ENCODE measurements at places on chromosomes 3 and 15.
A peak's percentile ranks its signal among the peaks of the same experiment; 100 is the strongest.

DNA sequence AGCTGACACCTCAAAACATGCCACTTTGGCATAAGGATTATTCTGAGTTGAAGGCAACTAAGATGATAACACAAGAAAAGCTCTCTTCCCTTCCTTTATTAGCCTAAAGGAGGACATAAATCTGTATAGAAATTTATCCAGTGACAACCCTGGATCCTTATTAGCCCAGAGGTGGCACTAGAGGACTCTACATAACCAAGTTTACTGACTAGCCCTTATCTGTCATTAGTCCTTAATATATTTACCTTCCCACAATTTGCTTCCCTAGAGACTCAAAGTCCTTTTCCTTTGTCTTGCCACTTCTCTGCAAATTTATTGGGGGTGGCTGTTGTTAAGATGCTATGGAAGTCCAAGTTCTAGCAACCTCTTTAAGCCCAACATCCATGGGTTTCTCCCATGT lies 26.7 kb downstream of the CEP70 start:
- DNase-seq: no peak

DNA sequence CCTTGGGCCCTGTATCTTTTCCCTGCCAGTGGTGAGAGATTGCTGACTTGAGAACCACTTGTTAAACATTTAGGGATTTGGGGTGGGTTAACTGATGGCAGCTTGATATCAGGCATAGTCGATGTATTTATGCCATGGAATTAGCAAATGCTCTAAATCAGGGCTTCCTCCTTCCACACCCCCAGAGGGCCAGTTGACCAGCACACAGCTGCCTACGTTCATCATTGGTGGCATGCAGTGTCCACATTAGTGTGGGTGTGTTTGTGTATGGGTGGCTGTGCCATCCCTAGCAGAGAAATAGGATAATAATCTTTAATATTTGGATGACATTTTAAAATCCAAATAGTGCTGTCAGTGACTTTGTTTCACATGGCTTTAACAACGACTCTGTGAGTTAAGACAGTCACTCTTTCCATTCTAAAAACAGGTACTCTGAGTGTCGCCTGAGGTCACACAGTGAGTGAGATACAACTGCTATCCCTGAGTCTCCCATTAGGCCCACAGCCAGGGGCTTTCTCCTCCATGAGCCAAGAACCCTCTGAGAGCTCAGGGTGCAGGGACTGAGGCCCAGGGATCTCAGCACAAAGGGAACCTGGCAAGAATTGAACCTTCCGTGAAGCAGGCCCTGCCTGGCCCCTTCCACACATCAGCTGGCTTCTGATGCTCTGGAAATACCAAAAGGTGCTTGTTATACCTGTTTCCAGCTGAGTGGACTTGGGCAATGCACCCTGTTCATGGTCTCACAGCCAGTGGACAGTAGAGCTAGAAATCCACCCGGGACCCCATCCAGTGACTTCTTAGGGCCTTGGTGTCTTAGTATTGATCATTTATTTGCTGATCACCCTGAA lies 4.3 kb upstream of the LTF start:
- DNase-seq: no peak

GRCh38 chr3:107913701-107914100 lies 177.1 kb downstream of the CD47 start:
- no peak for DNase-seq

DNA sequence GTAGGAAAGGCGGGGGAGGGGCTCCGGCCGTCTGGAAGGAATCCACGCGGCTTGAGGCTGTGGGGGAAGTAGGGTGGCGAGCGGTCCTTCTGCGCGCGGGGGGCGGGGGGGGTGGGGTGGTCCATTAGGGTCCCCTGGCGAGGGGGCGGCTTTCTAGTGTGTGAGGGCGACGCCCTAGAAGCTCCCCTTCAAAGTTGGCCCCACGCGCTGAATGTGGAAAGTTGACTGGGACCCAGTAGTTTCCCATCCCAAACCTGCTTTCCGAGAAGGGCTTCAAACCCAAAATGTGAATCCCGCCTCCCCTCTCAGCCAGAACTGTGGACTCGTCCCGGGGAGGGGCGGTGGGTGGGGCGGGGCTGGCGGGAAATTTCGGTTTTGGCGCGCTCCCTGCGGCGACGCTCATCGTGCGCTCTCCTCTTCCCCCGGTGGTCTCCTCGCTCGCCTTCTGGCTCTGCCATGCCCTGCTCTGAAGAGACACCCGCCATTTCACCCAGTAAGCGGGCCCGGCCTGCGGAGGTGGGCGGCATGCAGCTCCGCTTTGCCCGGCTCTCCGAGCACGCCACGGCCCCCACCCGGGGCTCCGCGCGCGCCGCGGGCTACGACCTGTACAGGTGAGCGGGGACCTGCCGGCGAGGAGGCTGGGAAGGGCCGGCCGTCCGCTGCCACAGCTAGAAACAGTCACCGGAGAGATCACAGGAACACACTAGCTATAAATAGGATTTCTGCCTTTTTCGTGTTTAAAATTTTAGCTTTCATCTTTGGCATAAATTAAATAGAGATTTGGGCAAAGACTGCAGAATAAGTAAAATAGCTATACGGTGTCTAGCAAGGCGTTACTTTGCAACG lies 790 bp downstream of the DUT start:
- peak; percentile 19 for DNase-seq

DNA sequence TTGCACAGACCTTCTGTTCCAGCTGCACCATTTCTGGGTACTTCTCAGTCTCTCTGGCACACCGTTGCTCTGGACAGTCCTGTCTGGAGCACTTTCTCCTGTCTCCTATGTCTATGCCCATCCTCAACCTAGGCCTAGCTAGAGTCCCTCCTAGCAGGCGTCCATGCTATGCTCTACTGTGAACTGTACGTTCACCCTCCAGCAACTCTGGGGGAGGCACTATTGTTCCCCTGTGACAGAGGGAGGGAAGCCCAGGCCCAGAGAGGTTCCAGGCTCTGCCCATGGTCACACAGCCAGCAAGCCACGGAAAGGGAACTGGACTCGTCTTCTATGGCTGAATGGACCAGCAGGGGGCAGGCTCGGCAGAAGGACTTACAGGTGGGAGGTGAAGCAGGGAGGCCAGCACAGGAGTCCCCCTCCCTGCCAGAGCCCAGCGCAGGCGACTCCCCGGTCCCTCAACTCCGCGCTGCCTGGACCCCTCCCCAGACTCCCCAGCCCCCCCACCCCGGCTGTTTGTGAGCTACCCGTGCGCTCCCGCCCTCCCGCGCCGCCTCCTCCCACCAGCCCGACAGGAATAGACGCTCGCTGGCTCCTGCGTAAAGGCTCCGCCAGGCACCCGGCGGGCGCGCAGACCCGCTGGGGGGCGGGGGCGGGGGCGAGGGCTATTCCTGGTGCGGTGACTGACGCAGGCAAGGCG lies 1.7 kb upstream of the LINGO1 start:
- DNase-seq: no peak

DNA sequence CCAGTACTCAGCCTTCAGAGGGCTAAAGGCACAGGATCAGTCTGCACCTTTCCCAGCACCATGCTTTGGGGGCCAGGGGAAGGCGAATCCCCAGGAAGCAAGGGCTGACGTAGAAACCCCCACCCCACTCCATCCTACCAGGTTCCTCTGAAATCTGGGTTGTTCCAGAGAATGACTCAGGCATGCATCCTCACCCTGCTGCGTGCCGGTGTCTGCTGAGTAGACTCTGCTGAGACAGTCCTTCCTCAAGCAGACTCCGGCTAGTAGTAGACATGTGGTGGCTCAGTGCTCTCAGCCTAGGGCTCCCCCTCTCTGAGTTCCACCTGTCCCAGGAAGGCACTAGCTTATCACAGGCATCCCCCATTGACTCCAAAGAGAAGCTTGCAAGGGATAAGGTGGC lies 9.0 kb downstream of the TMEM43 start:
- DNase-seq: no peak

All from NCI-H187 (cell line).